ENCODE measurements at places on chromosomes 5 and 9.

DNA sequence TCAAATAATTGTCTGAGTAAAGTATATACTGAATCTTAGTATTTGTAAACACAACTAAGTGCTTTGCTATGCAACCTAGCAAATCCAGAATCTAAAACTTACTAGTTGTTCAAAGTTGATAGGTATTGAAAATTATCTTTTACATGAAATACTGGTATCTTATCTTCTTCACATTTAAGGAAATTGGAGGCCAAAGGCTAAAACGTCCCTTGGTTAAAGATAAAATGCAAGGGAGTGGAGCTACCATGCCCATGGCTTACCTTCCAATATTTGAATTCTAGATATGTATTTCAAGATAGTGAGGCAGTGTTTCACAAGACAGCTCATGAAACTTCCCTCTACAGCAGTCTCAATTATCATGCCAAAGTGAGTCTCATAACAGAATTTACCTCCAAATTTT is 373.5 kb downstream of the KIAA0825 start:
- no peak for DNase-seq

- DNase-seq = peak; percentile 17
Measured at GRCh38 chr5:79924936-79925893, 65.8 kb downstream of the MTX3 start.

GRCh38 chr5:1833264-1834021 is 32.2 kb downstream of the NDUFS6 start:
- no peak for DNase-seq

DNA sequence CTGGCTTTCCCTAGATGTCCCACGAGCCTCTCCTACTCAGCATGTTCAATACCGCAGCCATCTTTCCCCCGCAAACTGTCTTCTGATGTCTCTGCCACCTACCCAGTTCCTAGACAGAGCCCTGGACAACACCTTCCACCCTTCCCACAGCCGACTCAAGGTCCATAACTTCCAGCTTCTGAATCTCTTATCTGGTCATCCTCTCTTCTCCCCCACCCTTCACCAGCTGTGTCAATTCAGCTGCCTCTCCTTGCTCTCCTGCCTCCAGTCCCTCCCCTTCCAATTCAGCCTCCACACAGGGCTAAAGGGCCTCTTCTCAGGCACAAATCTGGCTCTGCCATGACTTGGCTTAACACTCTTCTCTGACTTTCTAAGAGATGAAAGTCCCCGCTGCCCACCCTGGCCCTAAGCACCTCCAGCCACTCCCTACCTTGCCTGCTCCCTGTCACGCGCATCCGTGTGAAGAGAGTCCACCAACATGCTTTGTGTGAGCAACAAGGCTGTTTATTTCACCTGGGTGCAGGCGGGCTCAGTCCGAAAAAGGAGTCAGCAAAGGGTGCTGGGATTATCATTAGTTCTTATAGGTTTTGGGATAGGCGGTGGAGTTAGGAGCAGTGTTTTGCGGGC is 25.2 kb downstream of the AQP7 start:
- DNase-seq = no peak

DNA sequence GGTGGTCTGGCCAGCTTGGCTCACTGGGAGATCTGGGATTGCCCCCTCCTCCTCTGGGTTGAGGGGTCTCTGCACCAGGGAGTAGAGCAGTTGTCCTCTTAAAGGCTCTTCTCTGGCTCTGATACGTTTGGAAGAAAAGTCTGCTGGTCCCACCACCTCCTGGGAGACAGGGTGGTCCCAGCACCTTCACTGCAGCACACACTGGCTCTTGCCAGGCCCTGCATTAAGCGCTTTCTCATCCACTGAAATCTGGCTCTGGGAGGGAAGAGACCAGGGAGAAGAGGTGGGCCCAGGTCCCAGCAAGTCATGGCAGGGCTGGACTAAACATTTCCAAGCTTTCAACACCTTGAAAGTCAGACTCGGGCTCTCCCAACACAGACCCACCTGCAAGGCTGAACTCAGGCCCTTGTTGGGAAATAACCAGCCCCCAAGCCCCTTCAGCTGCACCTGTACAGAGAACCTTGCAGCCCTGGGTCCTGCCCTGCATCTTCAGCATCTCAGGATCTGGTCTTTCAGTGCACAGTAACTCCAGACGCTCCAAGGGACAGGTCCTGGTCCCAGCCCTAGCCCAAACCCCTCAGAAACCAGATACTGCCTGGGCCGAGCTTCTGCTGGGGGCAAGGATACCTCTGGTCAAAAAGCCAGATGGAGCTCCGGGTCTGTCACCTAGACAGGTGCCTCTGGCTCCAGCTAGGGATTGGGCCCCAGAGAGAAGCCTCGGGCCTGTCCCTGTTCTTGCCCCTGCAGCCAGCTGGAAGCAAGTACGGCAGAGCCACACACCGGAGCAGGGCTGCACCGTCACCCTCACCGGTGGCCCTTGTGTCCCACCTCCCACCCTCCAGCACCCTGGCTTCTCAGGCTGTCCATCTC is 134.5 kb downstream of the DAB2IP start:
- no peak for DNase-seq

DNA sequence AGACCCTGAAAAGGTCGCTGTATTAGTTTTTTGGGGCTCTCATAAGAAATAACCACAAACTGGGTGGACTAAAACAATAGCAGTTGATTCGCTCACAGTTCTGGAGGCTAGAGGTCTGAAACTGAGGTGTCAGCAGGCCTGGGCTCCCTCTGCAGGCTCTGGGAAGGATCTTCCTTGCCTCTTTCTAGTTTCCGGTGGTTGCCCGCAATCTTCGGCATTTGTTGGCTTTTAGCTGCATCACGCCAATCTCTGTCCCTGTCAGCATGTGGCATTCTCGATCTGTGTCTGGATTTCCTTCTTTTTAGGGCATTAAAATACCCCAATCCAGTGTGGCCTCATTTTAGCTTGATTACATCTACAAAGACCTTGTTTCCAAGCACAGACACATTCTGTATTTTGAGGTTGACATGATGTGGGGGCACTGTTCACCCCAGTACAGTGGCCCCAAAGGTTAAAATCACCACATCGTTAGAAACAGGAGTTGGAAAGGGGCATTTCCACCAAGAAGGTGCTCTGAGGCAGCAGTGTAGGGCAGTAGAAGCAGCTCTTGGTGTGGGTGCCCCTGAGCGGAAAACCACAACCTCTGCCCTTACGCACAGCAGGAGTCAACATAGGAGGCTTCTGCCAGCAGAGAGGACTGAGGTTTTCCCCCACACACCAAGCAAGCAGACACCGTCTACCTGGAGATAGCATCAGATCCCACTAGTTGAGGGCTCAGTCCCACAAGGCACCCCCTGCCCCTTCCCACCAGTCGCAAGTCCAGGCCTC is 13.5 kb downstream of the ZNF79 start:
- DNase-seq = no peak

DNA sequence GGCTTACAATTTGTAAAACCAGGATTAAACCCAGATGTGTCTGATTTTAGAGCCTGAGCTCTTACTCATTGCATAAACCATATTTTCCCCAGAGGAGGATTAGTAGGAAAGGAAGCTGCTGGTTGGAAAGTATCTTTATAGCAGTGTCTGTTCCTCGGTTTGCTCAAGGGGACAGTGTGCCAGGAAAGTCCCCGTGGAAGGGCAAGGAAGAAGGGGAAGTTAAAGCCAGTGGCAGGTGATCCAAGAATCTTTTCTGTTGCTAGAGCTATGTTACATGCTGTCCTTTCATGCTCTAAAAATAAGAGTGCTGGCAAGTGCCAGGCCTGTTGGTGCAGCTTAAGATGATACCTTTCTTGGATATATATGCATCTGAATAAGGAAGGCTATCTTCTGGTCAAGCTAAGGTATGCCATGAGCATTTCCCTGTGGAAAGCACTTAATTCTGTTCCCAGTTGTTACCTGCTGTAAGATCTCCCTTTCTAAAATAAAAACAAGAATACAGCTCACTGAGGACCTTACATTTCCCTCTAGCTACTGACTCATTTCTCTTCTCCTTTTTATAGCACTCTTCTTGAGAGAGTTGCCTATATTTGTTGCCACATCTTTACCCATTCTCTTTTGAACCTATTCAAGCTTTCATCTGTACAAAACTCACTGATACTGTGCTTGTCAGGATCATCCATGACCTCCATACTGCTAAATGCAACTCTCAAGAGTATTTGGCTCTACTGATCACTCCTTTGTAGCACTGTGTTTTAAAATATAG is 8.0 kb downstream of the PDCD1LG2 start:
- no peak for DNase-seq
